ENCODE measurements at places on chromosomes 12 and 14. TPM values are rescaled to one million over a fixed set of nuclear protein-coding genes. Genes with fewer than 3 reads are reported as not detected.

The NUAK1 gene
- total RNA-seq: 22.8 TPM

The CLEC4C gene
- total RNA-seq: not detected

The PLEK2 gene
- 4.4 TPM for total RNA-seq

The DTX1 gene
- total RNA-seq: 8.3 TPM

The ANKRD33 gene
- not detected for total RNA-seq

The VRTN gene
- total RNA-seq: not detected

The NGB gene
- 1.7 TPM for total RNA-seq

The GYS2 gene
- total RNA-seq: 0.98 TPM
